ENCODE measurements at places on chromosomes 5 and 9.

- no peak for DNase-seq
Observed at GRCh38 chr5:142506046-142506445, 179.8 kb downstream of the FGF1 start.

DNA sequence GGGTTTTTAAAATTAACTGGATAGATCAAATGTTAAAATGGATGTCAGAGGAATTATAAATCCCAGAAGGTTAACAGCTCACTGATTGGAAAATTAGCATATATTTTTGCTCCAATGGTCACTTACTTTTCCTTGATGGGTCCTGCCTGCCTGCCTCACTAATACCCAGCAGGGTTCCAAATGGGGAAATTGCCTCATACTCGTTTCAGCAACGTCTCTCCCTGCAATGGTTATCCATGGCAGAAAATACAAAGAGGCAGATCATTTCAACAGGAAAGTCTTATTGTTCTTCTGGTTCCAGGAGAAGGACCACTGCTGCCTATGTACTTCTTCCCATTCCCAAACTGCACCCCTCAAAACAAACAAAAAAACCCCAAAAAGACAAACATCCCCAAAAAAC, 71.3 kb downstream of the ERP44 start:
- DNase-seq: no peak

DNA sequence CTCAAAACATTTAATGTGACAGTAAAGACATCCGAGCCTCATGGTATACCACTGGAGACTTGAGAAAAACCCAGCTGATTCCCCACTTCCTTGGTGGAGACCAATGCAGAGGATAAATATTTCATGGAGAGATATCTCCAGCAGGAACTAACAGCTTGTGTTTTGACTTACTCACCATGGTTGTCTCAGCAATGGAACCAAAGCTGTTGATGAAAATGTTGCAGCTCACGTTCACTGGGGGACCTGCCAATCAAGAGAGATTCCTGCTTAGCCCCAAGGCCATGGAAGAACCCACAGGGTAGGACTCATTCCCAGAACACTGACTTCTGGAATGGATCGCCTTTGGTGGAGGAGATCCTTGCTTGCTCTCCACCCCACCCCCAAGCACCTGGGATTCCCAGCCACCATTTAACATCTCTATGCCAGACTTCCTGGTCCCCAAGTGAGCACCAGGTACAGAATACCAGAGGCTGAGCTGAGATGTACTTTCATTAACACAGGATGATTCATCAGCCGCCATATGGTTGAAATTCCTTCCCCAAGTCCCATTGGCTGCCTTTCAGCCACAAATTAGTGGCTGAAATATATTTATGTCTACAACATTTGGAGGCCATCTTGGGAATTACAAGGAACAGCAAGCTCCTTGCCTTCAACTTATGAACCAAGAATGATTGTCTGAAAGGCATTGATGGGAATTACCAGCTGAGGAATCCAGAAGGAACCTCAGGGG, 37.9 kb downstream of the GLRA1 start:
- no peak for DNase-seq

DNA sequence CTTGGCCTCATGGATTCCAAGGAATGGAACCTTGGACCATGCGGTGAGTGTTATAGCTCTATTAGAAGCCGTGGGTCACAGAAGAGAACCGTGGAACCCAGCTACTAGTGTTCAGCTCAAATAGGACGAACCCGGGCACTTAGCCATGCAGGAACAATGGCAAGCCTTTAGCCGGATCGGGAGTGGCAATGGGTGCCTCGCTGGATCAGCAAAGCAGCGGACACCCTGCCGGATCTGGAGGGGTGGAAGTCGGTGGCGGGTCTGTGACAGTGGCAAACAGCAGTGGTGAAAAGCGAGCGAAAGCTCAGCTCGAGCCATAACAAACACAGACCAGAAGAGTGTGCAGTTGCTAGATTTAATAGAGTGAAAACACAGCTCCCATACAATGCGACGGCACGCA, 2.4 kb upstream of the CDO1 start:
- no peak for DNase-seq

DNA sequence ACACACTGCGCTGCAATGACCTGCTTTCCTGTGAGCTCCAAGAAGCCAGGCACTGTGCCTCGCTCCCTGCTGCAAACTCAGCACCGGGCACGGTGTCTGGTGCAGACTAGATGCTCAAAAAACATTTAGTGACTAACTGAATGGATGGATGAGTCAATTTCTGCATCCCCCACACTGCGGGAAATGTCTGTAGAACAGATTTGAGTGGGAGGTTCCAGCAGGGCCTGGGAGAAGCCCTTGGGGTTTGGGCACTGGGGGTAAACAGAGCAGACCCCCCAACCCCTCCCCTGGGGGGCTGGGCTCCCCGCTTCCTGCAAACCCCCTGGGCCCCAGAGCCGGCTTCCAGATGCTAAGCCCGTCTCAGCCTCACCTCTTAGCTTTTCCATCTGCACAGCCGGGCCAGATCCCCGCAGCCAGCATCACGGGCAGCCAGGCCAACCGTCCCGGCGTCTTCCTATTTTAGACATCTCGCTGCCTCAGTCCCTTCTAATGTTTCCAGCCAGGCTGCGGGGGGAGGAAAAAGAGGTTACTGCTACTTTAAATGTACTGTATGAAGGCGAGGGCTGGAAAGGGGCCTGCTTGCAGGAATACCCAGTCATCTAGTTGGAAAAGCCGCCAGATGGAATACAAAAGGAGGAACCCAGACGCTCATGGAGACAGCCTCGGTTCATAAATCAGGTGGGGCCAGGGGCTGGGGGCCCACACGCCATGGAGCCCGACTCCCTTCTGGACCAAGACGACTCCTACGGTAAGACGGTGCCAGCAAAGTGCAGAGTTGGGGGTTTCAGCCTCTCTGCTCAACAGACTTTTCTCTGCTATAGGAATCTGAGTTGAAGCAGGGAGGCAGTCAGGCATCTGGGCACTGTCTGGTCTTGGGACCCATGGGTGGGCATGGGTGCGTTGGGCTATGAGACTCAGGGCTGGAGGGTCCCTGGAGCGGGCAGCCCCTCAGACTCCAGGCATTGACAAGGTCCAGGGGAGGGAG, 67.1 kb upstream of the GGTA1 start:
- no peak for DNase-seq

GRCh38 chr5:142292249-142292648, 32.6 kb downstream of the SPRY4 start:
- DNase-seq: no peak

DNA sequence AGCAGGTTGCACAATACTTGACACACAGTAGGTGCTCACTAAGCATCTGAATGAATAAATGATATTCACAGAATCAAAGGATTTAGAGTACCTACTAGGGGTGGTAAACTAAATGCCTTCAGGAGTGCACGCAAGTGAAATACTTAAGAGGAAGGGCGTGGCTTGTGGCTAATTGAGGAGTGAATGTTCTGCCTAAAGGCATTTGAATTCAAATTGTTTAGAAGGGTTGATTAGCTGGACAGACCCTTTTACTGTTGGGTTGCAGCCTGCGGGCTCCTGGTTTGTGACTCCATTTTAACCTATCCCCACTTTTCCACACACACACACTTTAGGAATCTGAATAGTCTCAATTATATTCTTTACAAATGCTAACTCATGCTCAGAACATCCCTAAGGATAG, 63.1 kb downstream of the PPP2R2B start:
- DNase-seq: no peak

Measured in activated CD8-positive, alpha-beta memory T cell treated with anti-CD3 and anti-CD28 coated beads for 1 hour (primary cell).